ENCODE measurements at places on chromosomes 3 and 15.

DNA sequence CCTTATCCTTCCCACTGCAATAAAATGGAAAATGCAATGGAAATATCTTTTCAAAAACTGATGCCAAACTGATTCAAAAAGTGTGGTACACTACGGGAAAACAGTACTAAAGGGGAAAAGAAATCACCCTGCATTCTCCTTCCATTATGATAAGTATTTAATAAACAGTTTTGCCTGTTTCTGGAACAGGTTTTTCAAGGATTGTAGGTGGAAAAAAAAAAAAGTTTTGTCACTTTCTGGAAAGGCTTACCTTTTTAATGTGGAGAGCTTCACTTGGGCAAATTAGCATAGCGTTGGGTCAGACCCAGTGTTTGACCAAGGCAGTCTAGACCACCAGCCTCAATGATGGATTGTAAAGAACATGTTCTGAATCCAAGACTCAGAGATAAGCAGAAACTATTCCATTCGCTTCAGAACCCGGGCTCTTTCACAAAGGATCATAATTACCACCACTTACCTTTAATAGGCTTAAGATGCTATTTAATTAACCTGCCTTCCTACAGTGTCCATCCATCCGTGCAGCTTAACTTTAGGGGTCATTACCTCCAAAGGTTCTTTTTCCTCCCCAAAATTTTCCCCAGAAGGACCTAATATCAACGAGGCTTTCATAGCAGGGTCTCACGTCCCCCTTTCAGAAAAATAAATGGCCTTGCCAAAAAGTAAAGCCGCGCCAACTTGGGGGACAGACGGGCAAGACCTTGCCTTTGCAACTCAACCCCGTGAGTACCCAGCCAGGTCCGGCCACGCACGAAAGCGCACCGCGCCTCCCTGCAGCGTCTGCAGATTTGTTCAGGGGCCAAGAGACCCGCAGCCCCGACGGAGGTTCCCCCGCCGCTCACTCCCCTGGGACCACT, 1.0 kb downstream of the DCBLD2 start:
- DNase-seq: no peak

DNA sequence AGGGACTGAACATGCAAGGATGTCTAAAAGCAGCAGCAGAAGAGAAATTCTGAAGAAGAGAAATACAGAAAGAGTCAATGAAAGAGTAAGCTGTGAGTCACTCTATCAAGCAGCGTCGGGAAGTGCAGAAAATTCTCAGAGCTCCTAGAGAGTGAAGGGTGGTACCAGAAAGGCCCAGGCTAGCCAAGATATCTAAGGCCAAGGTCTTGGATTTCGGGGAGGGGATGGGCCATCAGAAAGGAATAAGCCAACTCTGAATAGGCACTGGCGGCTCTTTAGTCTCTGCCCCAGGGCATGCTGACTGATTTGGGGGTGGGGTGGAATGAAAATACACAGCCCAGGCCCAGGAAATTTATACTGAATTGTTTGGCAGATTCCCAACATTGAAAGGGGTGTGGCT, 70.8 kb downstream of the GPR156 start:
- no peak for DNase-seq

GRCh38 chr3:23909341-23909740, 7.4 kb downstream of the NKIRAS1 start:
- no peak for DNase-seq

GRCh38 chr3:169868369-169868768, 1.4 kb downstream of the LRRC31 start:
- no peak for DNase-seq

DNA sequence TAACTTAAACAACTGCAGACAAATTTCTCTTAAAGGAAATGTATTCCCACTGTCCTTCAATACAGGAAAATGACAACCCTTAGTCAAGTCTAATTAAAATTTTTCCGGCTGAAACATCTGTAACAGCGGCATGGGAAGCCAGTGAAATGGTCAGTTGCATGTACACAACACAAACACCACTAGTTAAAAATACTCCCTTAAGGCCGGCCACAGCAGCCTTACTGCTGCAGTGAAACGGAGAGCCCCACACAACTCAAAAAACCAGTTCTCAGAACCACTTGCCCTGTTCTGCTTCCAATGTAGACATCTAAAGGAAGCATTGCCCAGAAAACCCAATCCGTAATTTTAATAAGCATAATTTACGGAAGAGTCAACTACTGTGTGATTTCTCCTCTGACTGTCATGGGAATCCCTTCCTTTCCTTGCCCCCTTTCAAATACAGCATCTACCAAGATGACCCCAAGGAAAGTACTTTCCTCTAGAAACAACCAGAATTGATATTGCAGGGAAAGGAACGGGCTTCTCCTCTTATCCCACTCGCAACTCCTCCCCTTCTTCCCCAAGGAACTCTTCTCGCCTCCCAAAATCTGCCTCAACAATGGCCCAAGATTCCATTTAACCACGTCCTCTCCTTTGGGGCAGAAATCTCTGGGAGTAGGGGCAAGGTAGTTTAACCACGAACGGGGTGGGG, 1.6 kb downstream of the FBN1 start:
- no peak for DNase-seq

DNA sequence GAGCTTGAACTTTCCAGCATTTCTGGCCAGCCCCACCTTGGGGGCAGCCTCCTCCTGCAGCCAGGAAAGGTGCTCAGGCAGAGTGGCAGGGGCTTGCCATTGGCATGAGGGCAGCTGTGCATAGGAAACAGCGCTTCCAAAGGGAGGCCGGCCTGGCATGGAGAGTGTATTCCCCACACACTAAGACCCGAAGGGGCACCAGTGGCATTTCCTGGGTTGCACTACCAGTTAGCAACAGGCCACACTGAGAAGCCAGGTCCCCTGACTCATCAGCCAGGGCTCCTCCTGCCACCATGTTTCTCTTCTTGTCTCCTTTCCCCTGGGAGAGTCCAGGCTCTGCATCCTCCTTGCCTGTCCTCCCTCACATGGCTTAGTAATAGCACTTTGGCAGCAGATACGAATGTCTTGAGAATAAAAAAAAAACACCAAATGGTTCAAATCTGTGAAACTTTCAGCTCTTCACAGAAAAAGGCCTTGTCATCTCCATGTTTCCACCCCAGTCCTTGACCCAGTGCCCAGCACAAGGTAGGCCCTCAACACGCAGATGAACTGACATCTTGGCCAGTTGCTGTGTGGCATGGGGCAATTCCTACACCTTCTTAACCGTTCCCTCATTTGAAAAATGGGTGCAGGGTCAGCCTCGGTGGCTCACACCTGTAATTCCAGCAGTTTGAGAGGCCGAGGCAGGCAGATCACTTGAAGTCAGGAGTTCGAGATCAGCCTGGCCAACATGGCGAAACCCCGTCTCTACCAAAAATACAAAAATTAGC, 180.4 kb downstream of the SMAD6 start:
- no peak for DNase-seq

DNA sequence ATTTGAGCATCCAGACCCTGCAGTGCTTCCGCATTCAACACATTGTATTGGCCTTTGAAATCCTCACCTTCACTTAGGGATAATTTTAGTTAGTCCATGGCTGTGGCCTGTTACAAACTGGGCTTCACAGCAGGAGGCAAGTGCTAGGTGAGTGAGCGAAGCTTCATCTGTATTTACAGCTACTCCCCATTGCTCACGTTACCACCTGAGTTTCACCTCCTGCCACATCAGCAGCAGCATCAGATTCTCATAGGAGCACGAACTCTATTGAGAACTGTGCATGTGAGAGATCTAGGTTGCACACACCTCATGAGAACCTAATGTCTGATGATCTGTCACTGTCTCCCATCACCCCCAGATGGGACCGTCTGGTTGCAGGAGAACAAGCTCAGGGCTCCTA, 222.1 kb upstream of the NR2F2 start:
- DNase-seq: no peak

- no peak for DNase-seq
These were observed 77.0 kb downstream of the SLC9A9 start for GRCh38 chr3:143771258-143771657.

DNA sequence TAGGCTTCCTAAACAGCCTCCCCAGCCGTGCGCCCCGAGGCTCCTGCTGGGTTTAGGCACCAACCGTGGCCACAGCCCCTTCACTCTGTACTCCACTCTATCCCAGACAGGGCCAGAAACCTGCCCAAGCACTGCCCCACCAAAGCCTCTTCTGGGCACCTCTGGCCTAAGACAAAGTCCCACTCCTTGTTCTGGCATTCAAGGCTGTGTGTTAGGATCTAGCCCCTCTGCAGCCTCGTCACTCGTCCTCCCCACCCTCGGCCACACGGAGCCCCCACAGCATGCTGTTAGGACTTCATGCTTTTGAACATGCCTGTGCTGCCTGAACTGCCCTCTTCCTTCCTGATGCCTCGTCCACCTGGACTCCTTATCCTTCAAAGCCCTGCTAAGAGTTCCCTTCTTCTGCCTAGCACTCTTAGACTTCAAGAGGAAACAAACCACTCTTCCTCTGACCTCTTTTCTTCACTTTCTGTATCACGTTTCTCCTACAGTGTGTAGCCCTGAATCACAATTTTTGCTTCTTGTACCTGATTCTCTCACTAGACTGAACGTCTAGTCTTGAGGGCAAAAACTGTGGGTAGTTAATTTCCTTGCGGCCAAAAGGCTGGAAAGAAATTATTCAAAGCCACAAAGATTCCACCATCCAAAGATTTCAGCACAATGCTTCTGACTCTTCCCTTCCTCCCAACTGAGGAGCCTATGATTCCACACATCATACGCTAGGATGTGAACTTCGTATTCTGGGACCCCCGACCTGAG, 28.6 kb downstream of the WNT7A start:
- no peak for DNase-seq

DNA sequence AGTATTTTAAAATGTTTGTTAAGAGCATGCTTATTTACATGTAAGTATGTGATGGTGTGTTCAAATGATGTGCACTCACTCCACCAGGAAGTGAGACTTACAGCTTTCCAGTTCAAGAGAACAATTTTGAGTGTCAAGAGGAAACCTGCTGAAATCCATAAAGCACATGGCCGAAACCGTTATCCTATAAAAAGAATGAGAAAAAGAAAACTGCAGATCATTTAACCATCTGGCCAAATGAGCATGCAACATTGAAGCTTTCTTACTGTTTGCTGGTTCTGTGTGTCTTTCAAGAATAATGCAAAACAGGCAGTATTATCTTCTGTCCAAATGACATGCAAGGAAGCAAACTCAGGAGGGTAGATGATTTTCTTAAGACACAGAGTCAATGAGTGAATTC, 26.3 kb downstream of the GABRR3 start:
- DNase-seq: no peak

GRCh38 chr3:188003188-188004171, 150.5 kb upstream of the LPP start:
- DNase-seq: no peak

- DNase-seq: no peak
These were observed 190.6 kb downstream of the TCF12 start for GRCh38 chr15:57109005-57109404.

DNA sequence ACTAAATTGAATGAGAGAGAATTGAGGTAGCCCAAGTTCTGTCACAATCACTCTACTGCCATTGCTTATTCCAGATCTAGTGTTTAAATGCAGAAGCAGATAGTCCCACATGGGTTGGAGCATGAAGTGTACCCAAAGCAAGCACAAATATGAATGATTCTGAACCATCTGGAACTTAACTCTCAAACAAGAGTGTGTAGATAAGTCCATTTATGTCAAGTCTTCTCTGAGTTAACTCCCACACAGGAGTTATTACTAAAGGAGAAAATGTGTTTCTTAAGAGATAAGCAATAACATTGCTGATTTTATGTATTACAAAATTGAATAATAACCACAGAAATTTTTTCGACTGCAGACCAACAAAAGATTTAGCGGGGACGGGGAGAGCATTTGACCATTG, 33.6 kb downstream of the PAQR9 start:
- no peak for DNase-seq

DNA sequence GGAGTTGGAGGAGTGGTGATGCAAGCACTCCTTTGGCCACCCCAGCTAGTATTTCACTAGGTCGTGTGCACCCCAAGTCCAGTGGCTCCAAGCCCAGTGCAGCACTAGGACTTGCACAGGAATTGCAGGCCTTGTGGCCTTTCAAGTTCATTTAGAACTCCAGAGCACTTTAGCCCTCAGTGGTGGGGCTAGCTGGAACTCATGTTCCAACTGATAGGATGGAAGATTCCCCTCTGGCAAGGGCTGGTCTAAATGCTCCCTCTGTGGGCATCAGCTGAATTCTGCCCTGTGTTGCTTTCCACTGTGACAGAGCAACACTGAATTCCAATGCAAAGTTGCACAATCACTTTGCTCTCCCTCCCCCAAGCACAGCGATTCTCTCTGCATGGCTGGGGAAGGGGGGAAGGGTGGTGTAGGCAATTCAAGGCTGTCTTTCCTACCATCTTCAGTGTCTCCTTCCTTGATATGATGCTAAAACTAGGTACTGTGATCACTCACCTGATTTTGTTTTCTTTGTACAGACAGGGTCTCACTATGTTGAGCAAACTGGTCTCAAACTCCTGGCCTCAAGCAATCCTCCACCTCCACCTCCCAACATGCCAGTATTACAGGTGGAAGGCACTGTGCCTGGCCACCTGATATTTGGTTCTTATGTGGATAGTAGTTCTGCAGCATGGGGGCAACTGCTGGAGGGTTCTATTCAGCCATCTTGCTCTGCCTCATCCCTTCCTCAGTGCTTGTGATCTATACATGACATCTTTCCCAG, 10.3 kb downstream of the USF3 start:
- no peak for DNase-seq

DNA sequence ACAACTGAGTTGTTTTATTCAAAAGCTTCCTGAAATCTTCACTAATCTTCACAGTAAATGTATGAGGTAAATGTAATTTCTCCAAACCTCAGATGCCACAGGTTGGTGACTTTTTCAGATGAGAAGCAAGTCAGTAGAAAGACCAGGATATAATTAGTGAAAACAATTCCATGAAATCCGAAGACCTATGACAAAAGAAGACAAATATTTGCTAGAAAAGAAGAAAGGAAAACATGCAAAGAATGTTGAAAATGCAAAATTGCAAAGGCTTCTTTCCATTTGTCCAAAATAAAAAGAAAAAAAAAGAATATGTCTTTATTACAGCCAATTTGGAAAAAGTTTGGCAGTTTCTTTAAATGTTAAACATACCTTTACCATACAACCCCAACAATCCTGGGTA, 88.3 kb upstream of the MYRIP start:
- no peak for DNase-seq

DNA sequence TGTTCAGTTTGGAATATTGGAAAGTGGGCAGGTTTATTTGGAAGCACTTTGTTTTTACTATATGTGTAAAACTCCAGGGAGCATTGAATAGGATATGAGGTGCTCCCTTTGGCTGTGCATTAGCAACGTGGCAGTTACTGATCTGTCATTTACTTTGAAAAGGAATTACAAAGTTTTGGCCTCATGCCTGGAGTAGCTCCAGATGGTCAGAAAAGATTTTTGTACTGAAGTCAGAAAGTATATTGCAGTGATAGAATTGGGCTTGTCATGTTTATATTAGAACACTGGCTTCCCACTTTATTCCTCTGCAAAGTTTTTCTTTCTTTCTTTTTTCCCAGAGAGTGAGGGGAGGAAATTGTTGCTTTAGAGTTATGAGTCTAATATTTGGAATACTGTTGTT, 26.1 kb downstream of the FNDC3B start:
- peak; percentile 62 for DNase-seq

DNA sequence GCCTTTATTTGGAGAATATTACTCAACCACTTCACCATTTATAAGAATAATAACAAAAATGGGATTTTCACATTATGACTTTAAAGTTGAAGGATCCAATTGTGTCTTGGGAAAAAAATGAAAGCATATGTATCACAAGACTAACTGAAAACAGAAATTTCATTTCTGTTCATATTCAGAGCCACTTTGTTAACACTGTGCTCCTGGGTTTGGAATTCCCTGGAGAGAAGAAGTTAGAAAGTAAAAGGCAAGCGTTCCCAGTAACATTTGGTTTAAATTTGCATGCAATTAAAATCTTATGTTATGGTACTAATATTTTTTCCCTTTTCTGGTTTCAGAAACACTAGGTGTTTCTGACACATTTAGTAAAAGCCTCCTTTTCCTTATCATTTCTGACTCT, 230.8 kb downstream of the RBMS3 start:
- DNase-seq: no peak
